Activated gamma-delta T cell treated with Interleukin-2 at 50 U/mL for 16 hours (primary cell): ENCODE measurements at places on chromosomes 5 and 9.
A peak's percentile ranks its signal among the peaks of the same experiment; 100 is the strongest.

GRCh38 chr9:128175726-128176125 lies 15.6 kb downstream of the CIZ1 start:
- no peak for DNase-seq

- DNase-seq = no peak
These were observed 5.5 kb downstream of the F2RL2 start for GRCh38 chr5:76617675-76618074.

DNA sequence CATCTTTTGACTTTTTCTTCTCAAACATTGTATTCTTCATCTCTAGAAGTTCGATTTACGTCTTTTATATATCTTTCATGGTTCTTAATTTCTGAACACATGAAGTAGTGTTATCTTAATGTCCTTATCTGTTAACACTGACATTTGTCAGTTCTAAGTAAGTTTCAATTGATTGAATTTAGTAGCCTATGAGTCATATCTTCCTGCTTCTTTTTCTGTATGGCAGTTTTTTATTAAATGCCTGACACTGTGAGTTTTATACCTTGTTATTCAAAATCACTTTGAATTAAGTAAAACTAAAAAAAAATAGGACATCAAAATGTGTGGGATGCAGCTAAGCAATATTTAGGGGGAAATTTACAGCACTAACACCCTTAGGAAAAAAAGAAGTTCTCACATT lies 707.0 kb upstream of the ACO1 start:
- no peak for DNase-seq

DNA sequence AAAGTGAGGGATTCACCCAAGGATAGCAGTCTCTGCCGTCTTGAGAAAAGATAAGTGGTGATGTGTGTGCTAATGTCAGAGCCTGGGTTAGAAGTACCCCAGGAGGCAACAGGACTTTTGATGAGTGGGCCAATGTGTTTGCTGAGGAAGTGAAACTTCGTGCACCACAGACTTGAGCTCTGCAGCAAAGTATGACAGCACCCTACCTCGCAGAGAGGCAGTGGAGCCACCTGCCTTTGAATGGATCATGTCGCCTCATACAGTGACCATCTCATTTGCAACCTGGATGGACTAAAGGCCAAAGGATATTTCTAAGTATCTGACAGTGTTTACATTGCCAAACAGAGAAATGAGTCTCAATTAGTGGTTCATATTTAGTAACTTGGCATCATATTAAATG lies 593.9 kb upstream of the GRAMD2B start:
- no peak for DNase-seq

GRCh38 chr5:93576994-93577853 lies 3.8 kb downstream of the NR2F1-AS1 start:
- DNase-seq = no peak

- peak; percentile 80 for DNase-seq
These were observed 21.9 kb upstream of the QSOX2 start for GRCh38 chr9:136267261-136268111.

DNA sequence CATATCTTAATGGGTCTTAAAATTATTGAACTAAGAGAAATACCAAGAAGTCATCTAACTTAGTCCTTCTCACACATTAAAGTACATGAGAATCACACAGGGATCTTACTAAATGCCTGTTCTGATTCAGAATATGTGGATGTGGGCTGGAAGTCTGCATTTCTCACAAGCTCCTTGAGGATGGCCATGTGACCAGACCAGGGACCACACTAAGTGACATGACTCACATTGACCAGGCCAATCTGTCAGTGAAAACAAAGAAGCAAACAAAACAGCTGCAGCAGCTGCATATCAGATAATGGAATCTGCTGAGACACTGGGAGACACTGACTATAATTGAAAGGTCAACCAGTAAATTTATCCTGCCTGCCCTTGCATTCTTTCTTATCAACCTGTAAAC lies 110.5 kb downstream of the ADAMTS12 start:
- DNase-seq = no peak

- DNase-seq = no peak
These were observed 98.9 kb downstream of the ACTL7B start for GRCh38 chr9:108756746-108757490.

DNA sequence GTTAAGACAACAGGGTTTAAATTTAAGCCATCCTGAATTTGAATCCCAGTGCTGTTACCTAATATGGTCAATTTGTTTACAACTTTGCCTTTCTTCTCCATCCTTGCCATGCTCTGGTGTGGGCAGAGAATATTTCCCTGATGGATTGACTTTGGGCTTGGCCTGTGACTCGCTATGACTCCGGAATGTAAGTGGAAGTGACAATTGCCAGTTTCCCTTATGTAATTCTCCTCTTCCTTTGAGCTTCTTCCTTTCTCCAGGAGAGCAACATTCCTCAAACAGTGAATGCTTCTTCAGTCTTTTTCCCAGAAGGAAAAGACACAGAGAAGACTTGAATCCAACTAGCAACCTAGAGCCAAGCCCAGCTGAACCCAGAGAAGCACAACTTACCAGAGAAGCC lies 159.1 kb downstream of the LURAP1L start:
- no peak for DNase-seq

DNA sequence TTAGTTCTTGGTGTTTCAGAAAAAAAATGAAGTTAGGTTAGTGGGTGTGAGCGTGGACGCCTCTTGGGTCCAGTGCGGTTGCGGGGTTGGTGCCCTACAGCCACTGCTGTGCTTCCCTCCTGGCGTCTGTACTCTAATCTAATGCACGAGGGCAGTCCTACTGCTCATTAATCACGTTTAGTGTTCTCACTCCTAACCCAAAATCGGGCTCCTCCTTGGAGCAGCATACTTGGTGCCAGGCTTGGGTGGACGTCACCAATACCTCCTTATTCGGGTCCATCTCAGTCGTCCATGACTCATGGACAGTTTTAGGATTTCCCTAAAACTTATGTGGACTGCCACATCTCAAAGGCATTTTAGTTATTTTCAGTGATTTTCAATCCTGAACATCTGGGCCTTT lies 41.6 kb downstream of the TRIO start:
- no peak for DNase-seq

DNA sequence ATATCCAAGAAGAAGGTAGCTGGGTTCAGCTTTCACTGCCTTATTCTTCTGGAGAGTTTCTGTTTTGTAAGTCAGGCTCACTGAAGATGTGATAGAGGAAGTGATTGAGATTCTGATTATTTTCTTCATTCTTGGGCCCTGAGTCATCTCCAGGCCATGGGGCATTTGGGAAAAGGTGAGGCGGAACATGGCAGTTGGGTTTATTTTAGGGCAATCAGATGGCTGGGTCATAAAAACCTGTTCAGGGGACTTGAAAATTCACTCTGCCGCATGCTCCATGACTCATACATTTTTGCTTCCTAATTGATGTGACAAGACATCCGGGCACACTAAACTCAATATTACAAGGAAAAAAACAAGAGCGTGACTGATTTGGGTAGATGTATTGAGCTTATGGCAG lies 265.7 kb upstream of the KLF4 start:
- no peak for DNase-seq

GRCh38 chr5:34736445-34737115 lies 80.5 kb downstream of the RAI14 start:
- no peak for DNase-seq

- no peak for DNase-seq
These were observed 4.8 kb downstream of the DNAJB5 start for GRCh38 chr9:34994260-34994899.

DNA sequence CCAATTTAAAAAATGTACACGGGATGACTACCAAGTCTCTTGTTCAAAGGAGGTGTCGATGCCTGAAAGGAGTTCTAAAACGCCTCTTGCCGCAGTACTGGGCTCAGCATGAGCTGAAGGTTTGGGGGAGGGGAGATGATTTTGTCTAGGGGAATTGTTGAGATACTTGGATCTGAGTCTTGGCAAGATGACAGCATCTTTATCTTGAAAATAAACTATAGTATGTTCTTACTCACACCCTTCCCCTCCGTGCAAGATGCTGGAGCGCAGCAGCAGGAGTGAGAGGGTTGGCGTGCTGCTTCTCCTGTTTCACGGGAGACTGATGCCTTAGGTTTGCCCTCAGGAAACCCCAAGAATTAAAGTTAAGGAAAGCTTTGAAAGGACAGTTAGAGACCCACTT lies 47.3 kb downstream of the FAM78A start:
- no peak for DNase-seq

- no peak for DNase-seq
These were observed 3.0 kb downstream of the HNRNPAB start for GRCh38 chr5:178207183-178207916.
